ENCODE measurements at places on chromosomes 6 and 20.

GRCh38 chr6:124812067-124812466 lies 150.2 kb upstream of the RNF217 start:
- DNase-seq = no peak

DNA sequence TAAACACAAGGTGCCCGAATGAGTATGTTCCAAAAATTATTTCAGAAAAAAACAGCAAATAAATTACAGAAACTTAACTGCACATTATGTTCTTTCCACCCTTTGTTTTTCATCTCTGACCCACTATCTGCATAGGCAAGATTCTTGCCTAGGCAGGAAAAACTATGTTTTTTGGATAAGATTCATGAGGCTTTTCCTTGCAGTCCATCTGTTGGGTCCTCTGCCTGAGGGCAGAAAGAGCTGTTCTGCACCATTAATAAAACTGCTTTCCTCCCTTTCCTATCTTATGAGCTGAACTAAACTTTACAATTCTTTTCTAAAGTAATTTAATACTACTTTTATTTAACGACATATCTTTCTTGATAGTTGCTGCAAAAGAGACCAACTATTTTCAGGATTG lies 21.1 kb downstream of the ENPP1 start:
- no peak for DNase-seq

- peak; percentile 68 for DNase-seq
These were observed 55.0 kb upstream of the FOXC1 start for GRCh38 chr6:1554476-1555310.

DNA sequence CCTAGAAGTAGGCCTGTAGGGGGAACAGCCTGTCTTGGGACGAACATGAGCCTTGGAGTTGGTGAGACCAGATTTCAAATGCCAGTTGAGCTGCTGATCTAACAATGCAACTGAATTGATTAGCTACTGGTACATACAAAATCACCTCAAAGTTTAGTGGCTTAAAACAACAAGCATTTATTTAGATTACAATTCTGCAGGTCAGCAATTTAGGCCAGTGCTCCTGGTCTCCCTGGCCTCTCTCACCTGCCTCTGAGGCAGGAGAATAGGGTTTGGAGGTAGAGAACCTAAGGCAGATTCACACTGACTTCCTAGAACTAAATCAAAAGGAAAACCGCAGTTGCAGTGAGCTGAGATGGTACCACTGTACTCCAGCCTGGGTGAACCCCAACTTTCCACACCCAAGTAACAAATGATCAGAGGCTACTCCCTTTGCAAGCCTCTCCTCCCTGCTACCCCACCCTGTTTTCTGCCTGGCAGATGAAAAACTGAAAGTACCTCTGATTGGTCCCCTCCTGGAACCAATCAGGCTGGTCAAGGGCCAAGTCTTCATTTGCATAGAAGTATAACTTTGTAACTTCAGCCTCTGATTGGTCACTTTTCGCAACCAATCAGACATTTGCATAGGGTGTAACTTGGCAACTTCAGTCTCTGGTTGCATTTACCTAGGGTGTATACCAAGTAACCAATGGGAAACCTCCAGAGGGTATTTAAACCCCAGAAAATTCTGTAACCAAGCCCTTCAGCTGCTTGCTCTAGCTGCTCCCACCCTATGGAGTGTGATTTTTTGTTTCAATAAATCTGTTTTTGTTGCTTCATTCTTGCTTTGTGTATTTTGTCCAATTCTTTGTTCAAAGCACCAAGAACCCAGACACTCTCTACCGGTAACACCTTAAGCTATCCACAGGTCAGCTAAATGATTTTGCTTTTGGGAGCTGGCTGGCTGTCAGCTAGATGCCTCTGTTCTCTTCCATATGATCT lies 8.1 kb upstream of the UBR2 start:
- no peak for DNase-seq

GRCh38 chr6:28215425-28215824 lies 9.7 kb upstream of the ZSCAN9 start:
- DNase-seq = no peak

- no peak for DNase-seq
These were observed 211.6 kb upstream of the THEMIS start for GRCh38 chr6:128112494-128112893.

GRCh38 chr20:50335866-50336265 lies 145.2 kb downstream of the CEBPB start:
- DNase-seq = no peak

GRCh38 chr20:24778585-24779031 lies 170.5 kb upstream of the CST7 start:
- no peak for DNase-seq

- no peak for DNase-seq
These were observed 123.0 kb upstream of the CEP162 start for GRCh38 chr6:84350397-84350796.

DNA sequence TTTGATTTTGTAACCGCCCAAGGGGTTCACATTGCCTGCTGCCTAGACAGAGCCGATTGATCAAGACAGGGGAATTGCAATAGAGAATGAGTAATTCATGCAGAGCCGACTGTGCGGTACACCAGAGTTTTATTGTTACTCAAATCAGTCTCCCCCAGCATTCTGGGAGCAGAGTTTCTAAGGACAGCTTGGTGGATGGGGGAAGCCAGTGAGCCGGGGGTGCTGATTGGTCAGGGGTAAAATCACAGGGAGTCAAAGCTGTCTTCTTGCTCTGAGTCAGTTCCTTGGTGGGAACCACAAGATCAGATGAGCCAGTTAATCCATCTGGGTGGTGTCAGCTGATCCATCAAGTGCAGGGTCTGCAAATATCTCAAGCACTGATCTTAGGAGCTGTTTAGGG lies 60.0 kb upstream of the EZR start:
- DNase-seq = peak; percentile 65

GRCh38 chr6:29726001-29726400 lies 2.8 kb downstream of the HLA-F start:
- DNase-seq = no peak

- DNase-seq = no peak
These were observed 1.7 kb upstream of the GMPR start for GRCh38 chr6:16236631-16237199.

GRCh38 chr6:14396826-14397517 lies 279.4 kb downstream of the CD83 start:
- no peak for DNase-seq

DNA sequence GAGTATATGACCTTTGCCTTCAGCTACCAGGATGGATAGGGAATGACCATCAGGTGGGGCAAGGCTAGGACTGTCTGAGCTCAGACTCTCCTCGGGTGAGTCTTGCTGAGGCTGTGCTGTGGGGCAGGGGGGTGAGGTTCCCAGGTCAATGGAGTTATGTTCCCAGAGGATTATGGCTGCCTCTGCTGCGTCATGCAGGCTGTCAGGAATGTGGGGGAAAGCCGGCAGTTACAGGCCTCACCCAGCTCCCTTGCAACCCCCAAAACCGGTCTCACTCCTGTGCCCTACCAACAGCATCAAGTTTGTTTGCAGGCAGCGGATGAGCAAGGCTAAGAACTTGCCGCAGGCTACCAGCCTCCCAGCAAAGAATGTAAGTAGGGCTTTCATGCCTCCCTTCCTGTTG lies 93.5 kb downstream of the ESR1 start:
- no peak for DNase-seq

DNA sequence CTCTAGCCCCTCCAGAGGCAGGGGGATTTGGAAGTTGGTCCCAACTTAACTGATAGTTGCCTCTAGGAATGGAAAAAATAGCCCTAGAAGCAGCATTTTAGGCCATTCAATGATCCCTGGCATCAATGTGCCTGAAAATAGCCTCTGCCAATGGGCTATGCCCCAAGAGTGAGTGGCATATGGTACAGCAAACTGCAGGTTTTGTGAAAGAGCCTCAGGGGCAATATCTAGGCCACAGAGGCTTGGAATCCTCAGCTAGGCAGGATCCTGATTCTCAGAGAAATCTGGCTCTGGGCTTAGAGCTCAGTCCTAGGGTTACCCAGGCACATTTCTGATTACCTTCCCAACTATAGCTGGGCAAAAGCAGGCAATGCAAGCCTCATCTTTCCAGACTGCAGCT lies 104.4 kb upstream of the MOCS1 start:
- DNase-seq = no peak

DNA sequence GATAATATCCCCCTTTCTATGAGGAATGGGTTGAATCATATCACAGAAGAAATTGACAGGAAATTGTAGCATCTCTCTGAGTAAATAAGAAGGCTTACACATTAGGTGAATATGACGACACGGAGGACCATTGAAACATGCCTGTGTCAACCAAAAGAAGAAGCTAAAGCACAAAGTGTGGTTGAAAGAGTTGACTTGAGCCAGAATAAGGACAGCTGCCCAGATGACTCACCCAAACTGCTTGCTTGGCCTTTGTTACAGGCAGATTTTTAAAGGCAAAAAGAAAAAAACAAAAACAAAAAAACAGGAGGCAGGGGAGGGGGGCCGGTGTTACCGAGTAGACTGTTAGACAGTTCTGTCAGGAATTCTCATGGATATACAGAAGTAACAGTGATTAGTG lies 129.8 kb upstream of the EDN1 start:
- DNase-seq = no peak

DNA sequence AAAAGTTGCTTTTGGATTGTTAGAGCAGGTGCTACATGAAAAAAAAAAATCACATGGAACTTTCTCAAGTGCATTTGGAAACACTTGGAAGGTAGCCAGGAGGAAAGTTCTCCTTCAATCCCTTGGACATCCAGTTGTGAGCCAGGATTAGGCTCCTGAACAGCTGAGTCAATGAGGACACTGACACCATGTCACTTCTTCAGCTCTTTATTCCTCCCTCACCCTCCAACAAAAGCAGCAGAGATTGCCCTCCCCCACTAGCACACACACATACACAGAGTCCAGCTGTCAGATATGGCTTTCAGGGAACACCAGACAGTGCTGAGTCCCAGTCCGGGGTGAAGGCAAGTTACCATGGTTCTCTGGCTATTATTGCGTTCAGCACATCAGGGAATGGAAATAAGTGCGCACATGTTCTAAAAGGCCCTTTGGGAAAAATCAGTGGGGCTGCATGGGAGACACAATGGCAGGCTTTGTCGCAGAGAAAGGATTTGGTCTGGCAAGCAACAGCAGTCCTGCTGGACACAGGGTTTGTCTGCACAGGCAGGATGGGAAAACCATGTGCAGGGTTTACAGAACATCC lies 124.7 kb upstream of the MARCKS start:
- DNase-seq = no peak

GRCh38 chr20:19659448-19659847 lies 98.6 kb upstream of the RIN2 start:
- DNase-seq = no peak

DNA sequence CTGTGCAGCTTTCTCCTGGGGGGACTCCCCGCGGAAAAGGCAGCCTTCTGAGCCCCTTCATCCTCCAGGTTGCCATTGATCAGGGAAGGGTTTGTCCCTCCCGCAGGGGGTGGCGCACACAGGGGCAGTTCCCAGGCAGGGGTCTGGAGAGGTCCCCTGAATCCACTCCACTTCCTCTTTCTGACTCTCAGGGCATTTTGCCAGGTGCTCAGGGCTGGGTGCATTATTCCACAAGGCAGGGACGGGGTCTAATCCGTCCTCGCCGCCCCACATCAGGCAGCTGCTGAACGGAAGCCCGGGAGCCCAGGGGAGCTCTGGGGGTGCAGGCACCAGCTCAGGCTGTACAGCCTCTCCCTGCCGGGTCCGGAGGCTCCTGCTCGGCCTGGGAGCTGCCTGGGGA lies 180.9 kb downstream of the TTLL2 start:
- DNase-seq = no peak

DNA sequence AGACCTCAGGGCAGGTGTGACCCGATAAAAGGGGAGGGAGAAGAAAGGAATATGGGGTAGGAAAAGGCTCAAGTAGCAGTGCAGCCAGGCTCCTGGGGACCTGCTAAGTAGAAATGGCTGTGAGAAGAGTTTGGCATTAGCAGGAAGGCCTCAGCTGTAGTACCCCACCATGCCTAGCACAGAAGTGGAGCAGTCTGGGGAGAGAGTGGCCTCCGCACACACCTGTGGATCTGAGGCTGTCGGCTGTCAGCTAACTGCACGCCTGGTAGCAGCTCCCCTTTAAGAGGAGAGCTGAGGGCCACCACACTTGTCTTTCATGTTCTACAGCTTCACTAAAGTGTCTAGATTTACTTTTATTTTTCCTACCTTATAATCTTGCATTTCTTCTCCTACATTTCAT lies 24.6 kb downstream of the PDE7B start:
- DNase-seq = no peak

DNA sequence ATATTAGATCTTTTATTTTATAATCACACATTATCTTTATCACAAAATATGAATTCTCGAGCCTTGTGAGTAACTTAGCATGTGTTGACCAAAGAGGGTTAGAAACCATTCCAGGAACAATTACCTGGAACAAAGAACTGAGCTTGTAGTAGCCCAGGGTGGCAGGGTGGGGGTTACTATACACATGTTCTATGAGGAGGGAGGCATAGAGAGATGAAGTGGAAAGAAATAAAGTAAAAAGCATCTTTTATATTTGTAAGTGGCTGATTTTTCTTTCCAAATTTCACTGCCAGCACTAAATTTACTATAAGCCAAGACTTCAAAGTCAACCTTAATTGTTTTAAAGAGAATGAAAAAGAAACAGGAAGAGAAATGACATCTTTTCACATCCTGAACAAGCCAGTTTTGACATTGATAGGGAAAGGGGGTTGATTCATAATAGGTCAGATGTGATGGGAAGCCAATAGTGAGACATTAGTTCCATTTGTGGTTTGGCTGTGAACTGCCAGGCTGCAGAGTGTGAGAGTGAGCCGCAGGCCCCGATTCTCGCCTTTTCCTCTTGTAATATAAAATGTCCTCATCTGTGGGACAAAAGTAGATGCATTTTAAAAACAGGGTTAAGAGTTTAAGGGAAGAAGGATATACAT lies 52.7 kb upstream of the MYB start:
- DNase-seq = peak; percentile 71

DNA sequence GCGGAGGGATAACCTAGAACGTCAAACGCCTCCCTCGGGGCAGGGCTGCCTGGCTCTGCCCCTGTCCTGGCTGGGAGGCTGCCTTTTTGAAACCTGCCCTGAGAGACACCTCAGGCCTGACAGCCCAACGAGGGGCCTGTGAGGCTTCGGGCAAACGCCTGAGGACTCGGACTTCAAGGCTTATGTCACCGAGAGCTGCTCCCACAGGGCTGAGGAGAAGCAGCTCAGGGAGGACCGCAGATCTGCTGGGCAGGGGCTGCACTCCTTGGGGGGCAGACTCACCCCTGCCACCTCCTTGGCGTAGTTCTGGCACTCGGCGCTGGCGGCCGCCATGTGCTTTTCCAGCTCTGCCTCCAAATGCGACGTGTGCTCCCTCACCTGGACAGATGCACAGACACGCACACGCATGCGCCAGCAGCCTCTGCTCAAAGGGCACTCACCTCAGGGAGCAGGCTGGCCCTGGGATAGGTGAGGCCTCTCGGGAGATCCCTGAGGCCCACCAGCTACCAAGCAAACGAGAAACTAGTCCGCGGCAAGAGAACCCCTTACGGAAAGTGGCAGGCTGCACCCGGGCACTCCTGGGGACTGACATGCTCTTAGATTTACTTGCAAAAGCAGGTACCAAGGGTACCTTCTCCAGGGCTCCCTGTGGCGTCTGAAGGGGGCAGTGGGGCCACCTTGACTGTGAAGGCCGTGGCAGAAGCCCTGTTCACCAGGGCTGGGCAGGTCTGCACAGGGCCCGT lies 49.6 kb downstream of the DSTN start:
- no peak for DNase-seq

Data from stimulated activated CD4-positive, alpha-beta T cell treated with anti-CD3 and anti-CD28 coated beads, Interleukin-4, amount 100 ng/mL, for 24 hours (primary cell).